NCI-H524 treated with DMSO at 0.1 percent for 48 hours (cell line): ENCODE measurements at places on chromosomes 1 and 21.

DNA sequence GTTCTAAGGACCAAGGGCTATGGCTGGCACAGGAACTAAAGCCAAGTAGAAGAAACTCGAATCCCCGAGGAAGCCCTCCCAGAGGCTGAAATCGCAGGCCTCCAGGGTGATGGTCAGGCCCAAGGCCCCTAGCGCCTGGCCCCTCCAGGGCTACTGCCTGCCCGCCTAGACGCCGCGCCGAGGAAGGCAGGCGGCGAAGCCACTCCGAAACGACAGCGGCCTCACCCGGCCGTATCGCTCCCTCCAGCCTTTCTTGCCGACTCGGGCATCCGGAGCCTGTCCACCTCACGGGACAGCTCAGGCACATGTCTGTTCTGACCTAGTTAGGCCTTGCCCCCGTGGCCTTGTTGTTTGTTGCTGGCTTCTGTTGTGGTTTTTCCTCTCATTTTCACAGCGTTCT is 9.7 kb upstream of the LHX8 start:
- DNase-seq = no peak

GRCh38 chr1:42319128-42319851 is 15.7 kb downstream of the FOXJ3 start:
- no peak for DNase-seq

GRCh38 chr1:53636621-53637171 is 102.3 kb downstream of the GLIS1 start:
- no peak for DNase-seq

DNA sequence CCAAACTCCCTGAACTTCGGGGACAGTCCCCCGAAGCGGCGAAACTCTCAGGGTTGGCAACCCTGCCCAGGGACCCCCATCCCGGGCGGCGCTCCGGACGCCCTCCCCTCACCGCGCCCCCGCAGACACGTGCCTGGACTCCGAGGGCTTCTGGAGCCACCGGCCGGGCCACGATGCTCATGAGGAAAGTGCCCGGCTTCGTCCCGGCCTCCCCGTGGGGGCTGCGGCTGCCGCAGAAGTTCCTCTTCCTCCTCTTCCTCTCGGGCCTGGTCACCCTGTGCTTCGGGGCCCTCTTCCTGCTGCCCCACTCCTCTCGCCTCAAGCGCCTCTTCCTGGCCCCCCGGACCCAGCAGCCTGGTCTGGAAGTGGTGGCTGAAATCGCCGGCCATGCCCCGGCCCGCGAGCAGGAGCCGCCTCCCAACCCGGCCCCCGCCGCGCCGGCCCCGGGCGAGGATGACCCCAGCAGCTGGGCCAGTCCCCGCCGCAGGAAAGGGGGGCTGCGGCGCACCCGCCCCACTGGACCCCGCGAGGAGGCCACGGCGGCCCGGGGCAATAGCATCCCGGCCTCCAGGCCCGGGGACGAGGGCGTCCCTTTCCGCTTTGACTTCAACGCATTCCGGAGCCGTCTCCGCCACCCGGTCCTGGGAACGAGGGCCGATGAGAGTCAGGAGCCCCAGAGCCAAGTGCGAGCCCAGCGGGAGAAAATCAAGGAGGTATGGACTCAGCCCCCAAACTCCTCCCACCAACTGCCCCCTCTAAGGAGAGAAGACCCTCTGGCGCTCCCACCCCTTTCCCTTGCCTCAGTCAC is 1.2 kb downstream of the MAN1C1 start:
- DNase-seq = no peak

- DNase-seq = no peak
Measured at GRCh38 chr1:198933515-198934222, 294.8 kb downstream of the PTPRC start.

DNA sequence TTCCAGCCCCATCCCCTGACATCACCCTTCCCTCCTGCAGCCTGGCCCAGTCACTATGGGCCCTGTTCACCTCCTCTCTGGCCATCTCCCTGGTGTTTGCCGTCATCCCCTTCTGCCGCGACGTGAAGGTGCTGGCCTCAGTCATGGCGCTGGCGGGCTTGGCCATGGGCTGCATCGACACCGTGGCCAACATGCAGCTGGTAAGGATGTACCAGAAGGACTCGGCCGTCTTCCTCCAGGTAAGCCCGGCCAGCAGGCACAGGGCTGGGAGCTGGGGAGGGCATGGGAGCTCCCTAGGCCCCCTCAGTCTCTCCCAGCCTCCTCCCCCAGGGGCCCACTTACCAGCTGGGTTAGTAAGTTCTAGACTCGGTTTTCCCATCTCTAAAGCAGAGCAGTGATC is 52.1 kb downstream of the ELK4 start:
- no peak for DNase-seq

- peak; percentile 33 for DNase-seq
Measured at GRCh38 chr21:26935977-26936376, 30.9 kb downstream of the ADAMTS5 start.

DNA sequence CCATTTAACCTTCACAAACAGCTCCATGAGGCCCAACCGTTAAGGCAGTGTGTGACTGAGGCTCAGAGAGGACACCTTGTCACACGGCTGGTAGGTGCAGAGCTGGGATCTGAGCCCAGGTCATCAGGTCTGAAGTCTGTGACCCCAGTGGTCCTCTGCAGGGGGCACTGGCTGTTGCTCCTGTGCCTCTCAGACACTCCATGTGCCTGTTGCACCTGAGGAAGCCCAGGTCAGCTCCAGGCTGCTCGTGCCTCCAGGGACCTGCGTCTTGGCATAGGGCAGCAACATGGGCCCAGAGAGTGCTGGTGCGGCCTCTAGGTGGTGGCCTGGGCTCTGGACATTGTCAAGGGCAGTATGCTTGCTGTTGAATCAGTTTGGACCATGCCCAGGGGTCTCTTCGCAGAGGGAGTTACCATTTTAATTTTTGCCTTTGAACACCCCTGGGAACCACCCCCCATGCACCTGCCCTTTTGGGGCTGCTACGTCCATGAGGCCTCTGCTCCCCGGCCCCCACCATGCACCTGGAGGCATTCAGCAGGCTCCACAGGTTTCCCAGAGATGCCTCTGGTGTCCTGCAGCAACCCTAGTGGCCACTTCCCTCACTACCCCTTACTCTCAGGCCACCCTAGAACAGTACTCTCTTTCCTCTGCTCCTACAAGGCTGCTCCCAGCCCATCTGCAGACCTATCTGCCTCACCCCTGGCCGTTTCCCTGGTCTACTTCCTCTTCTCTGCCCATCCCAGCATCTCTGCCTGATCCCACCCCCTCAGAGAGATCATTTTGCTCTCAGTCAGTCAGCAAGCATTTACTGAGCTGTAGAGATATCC is 25.2 kb upstream of the EPS8L3 start:
- no peak for DNase-seq

GRCh38 chr1:87592156-87592555 is 263.5 kb downstream of the LMO4 start:
- no peak for DNase-seq

DNA sequence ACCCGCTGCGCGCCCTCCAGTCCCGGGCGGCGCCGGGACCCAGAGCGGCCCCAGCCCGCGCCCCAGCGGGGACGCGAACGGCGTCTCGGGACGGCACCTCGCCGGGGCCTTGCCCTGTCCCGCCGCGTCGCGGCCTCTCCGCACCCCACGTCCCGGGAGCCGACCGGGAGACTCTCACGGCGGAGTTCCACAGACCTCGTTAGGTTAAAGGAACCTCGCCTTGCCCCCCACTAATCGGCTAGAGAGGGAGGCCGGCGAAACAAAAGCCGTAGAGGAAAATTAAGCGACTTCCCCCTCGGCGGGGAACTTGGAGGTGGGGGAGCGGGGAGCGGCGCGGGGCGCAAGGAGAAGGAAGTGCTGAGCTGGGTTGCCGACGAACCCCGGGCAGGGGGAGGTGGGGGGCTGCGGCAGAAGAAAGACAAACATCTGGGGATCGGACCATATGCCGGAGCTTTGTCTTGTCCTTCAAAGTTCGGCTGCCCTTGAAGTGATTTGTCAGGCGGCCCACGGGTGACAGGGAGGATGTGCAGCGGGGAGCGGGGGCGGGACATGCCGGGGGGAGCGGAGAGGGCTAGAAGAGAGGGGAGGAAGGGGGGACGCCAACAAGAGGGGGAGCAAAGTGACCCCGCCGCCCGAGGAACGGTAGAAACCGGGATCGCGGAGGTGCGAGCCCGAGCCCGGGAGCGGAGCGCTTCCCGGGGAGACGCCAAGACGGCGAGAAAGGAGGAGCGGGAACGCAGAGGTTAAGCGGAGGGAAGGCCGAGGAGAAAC is 120.0 kb upstream of the RRP15 start:
- DNase-seq = no peak

DNA sequence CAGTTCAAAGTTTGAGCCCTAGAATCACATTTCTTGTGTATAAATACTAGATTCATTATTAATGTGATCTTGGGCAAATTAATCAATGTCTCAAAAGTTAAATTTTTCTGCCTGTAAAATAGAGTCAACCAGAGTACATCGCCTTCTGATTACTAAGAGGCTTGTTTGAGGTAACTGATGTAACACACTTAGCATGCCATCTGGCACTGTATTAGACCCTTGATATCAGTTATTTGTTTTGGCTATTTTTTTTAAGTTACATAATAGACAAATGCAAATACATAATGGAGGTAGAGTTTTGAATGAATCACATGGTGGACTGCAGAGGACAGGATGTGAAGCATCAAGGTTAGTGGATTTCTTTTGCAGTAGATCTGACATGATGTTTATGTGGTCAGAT is 298.4 kb downstream of the ADGRL2 start:
- no peak for DNase-seq

DNA sequence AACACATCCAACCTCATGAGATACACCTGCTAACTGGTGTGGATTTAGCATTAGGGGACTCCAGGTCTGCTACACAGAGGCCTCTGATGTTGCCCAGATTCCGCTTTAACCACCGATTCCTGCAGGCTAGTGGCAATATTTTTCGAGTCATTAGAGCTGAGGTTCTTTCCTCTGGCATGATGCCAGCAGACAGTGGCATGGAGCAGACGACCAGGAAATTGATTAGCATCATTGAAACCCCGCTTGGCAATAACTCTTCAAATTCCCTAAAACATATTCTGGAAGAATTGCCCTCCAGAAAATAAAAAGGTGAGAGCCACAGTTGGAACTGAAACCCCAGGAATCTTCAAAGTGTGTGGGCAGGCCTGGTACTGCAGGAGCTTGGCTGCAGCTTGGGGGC is 28.4 kb upstream of the ETV3 start:
- no peak for DNase-seq

GRCh38 chr1:70442490-70442889 is 31.4 kb downstream of the CTH start:
- no peak for DNase-seq

DNA sequence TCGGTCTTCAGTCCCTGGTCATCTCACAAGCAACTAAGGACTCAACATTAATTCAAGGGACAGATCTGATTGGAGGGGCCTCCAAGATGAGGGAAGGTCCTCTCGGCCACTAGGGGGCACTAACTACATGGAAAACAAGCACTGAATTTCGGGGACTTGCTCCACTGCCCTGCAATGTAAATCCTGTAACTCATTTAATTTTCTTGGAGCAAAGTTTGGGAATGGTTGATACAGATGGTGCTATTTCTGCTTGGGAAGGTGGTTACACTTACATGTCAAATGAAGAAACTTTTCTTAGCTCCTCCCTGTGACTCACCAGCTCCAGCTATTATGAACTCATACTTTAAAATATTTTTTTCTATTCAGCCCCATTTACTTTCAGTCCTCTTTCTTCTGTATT is 97.4 kb upstream of the KCNJ15 start:
- peak; percentile 60 for DNase-seq

DNA sequence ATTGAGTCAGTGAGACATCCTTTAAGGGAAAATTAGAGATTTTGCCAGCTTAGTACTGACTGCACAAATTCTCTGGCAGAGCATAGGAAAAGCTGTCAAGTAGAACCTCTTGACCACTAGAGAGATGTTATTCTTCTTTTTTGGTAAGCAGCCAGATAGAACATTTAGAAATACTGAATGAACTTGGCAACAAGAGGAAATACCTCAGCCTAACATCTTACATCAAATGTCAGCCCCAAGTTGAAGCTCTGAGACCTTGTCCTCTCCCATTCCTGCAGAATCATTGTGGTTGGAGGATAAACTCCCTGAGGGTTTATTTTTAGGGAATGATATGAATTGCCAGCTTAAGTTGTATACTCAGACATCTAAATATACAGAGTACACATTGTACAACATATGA is 53.5 kb downstream of the MIGA1 start:
- no peak for DNase-seq

- DNase-seq = no peak
Measured at GRCh38 chr1:6695868-6696267, 5.7 kb downstream of the DNAJC11 start.

- no peak for DNase-seq
Measured at GRCh38 chr1:92877792-92878191, 46.0 kb downstream of the RPL5 start.

GRCh38 chr1:40204856-40205255 is 42.9 kb upstream of the TMCO2 start:
- DNase-seq = no peak

- no peak for DNase-seq
Measured at GRCh38 chr1:18060366-18060765, 47.2 kb upstream of the IGSF21 start.

GRCh38 chr1:18954270-18955071 is 2.0 kb downstream of the IFFO2 start:
- DNase-seq = no peak

GRCh38 chr1:164885311-164885710 is 326.3 kb downstream of the PBX1 start:
- DNase-seq = no peak

GRCh38 chr1:65509912-65510680 is 89.6 kb downstream of the LEPR start:
- no peak for DNase-seq

DNA sequence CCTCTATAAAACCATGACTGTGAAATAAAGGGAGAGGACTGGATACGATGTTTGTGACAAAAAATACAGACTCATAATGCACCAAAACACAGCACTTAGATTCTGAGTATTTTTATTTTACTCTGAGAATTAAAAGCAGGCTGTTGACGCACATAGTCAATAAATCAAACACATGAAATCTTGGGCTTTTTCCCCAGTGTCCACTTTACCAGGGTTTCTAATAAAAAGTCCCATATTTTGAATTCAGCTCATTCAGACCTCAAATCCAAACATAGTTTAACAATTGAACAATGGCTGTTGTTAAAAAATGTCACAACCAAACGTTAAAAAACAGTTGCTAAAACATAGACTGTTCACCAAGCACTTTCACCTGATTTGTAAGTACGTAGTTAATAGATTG is 553.4 kb downstream of the LTN1 start:
- no peak for DNase-seq

DNA sequence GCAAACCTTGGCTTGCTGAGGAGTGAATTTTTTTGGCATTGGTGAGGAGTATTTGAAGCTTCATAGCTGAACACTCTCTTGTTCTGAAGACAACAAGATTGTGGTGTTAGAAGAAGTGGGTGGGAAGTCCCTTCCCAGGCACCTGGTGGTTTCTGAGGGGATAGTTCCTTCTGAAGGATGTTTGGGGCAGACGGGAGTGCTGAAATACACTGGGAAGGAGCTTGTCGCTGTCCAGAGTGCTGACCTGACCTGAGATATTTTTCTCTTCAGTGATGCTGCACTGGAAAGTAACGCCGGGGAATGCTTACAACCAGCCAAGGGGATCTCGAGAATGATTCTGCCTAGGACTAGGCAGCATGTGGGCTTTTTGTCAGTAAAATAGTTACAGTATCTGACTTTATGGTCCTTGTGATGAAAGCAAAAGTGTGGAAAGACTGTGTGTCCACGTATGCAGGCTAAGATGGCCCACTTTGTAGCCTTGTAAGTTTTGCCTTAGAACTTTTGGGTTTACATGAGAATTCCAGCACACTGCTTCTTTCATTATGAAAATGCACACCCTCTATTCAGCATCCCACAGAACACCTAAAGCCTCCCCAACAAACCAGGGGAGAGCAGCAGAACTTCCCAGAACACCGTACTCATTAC is 33.1 kb upstream of the NFASC start:
- DNase-seq = no peak

GRCh38 chr1:69120817-69121216 is 446.9 kb upstream of the LRRC7 start:
- DNase-seq = no peak
